Suppressor macrophage treated with lipopolysaccharide for 1 hour (primary cell): ENCODE measurements at places on chromosomes 7 and 10.

GRCh38 chr10:75672111-75672671 lies 240.8 kb downstream of the LRMDA start:
- DNase-seq, result peak; percentile 55

DNA sequence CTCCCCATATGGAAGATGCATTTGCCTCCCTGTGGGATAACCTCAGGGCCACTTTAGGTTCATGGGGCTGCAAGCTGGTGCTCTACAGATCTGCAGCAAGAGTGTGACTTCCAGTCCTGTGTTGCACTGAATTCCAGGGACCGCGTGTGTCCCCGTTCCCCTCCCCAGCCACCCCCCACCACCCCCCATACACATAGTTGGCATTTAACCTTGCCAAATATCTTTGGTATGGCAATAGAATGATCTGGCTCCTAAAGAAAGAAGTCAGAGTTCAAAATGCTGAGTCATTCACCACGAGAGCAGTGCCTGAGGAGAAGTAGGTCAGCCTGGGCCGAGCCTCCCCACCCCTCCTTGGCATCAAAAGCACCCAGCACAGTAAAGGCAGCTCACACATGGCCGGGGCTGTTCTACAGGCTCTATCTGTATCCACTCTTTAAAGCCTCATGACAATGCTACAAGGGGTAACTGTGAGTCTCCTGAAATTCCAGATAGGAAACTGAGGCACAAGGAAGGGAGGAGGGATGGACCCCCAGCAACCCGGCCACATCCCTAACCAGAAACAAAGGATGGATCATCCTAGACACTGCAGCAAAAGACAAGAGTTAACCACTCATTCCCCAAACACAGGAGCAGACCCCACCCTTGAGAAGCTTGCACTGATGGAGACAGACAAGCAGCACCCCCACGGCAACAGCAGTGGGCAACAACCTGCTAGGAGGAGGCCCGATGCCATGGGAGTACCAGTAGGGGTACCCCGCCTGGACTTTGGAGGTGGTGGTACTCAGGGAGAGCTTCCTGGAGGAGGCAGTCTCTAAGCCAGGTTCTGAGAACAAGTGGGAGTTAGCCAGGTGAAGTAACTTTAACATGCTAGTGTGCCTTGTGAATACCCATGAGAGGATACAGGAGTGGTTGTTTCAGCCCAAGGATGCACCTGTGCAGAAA lies 70.3 kb upstream of the NANOS1 start:
- DNase-seq, result peak; percentile 80

DNA sequence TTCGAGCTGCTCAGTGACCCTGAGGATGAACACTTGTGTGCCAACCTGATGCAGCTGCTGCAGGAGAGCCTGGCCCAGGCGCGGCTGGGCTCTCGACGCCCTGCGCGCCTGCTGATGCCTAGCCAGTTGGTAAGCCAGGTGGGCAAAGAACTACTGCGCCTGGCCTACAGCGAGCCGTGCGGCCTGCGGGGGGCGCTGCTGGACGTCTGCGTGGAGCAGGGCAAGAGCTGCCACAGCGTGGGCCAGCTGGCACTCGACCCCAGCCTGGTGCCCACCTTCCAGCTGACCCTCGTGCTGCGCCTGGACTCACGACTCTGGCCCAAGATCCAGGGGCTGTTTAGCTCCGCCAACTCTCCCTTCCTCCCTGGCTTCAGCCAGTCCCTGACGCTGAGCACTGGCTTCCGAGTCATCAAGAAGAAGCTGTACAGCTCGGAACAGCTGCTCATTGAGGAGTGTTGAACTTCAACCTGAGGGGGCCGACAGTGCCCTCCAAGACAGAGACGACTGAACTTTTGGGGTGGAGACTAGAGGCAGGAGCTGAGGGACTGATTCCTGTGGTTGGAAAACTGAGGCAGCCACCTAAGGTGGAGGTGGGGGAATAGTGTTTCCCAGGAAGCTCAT lies 1.1 kb downstream of the DDIT4 start:
- peak; percentile 50 for DNase-seq

GRCh38 chr10:79183468-79183865 lies 114.7 kb downstream of the ZMIZ1 start:
- no peak for DNase-seq

- no peak for DNase-seq
These were observed 77.8 kb downstream of the TEX36 start for GRCh38 chr10:125605167-125605566.

GRCh38 chr10:112390125-112390703 lies 16.3 kb downstream of the ACSL5 start:
- peak; percentile 14 for DNase-seq

DNA sequence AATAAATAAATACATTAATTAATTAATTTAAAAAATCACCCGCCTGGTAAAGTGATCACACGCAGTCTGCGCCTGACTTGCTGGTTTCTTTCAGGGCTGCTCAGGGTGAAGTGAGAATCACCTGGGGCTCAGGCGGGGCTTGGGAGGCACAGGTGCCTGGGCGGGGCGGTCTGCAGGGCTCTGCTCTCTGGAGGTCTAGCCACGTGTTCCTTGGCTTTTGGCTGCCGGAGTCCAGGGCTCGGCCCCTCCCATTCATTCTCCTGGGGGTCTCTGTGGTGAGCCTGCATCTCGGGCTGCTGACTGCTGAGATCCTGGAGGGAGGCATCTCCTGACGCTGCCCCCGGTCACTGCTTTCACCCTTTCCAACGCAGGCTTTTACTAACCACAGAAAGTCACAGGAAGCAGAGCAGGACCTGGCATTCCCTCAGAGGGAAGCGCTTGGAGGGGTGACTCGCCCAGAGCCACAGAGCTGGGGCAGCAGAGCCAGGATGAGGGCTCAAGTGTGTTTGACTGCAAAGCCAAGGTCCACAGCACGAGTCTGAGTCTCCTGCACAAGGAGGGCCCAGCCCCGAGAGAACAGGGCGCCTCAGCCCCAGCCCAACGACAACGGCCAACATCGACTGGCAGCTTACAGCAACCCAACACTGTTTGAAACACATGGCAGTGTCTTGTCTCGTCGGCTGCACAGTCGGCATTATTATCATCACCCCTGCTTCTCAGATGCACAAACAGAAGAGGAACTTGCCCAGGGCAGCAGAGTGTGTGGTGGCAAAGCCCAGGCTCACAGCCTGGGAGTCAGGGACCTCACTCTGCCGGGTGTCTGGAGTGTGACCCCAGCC lies 22.4 kb upstream of the MNX1 start:
- DNase-seq, result no peak

- DNase-seq, result no peak
These were observed 6.5 kb downstream of the CHAT start for GRCh38 chr10:49620286-49620810.

GRCh38 chr7:10429031-10429430 lies 544.6 kb upstream of the PHF14 start:
- DNase-seq, result no peak

DNA sequence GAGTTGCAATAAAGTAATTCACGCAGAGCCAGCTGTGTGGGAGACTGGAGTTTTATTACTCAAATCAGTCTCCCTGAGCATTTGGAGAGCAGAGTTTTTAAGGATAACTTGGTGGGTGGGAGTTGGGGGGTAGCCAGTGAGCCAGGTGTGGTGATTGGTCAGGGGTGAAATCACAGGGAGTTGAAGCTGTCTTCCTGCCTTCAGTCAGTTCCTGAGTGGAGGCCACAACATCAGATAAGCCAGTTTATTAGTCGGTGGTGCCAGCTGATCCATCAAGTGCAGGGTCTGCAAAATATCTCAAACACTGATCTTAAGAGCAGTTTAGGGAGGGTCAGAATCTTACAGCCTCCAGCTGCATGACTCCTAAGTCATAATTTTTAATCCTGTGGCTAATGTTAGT lies 3.3 kb upstream of the CYP51A1 start:
- DNase-seq, result no peak

GRCh38 chr7:92366730-92367129 lies 80.6 kb upstream of the GATAD1 start:
- no peak for DNase-seq

DNA sequence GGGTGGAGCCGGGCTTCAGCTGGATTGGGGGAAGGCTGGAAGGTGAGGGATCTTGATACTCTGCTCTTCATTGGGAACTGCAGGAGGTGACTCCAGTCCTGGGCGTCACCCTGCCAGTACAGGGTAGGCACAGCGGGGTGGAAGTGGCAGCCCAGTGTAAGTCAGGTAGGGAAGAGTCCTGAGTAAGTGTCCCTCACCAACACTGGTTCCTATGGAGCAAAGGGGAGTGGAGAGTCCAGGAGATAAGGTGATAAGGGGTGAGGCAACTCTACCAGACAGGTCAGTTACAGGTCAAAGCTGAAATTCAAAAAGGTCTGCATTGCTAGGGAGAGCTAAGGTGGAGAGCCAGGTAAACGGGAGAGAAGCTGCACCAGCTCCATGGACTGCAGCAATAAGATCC lies 145.6 kb upstream of the NFE2L3 start:
- no peak for DNase-seq

DNA sequence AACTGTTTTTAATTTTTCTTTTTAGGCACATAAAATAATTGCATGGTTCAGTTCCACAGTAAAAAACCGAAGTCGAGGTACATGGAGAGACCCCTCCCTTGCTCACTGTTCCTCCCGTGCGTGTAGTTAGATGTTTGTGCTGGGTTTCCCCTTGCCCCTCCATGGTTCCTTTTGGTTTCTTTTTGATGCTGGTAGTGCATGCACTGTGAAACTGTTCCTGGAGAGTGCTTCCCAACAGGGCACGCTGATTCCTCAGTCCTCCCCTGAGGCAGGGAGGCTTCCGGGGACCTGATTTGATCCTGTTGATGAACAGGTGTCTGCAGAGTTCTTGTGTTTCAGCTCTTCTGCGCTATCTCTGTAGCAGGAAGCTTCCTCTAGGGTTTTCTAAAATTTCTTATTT lies 69.5 kb downstream of the ADCY1 start:
- DNase-seq, result no peak

- no peak for DNase-seq
These were observed 386.8 kb upstream of the POT1 start for GRCh38 chr7:125316466-125316865.

- DNase-seq, result no peak
These were observed 55.8 kb downstream of the TSPAN15 start for GRCh38 chr10:69506834-69507713.

DNA sequence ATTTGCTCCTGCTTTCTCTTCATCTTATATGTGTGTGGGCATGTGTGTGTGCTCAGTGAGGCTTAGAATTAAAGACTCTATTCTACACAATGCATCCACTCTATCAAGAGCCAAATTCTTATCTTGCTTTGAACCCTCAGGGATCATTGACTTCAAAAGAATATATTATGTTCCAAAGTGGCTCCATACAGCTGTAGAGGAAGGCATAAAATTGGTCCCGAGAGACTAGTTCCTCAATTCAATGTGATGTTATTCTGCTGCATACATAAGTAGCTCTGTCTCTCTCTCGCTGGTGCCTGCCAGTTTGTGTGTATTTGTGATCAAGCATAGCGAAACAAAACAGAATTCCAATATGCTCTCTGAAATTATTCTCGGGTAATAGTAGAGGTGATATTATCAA lies 997.9 kb upstream of the POT1 start:
- DNase-seq, result no peak

GRCh38 chr7:99278180-99278579 lies 5.5 kb downstream of the MYH16 start:
- no peak for DNase-seq

DNA sequence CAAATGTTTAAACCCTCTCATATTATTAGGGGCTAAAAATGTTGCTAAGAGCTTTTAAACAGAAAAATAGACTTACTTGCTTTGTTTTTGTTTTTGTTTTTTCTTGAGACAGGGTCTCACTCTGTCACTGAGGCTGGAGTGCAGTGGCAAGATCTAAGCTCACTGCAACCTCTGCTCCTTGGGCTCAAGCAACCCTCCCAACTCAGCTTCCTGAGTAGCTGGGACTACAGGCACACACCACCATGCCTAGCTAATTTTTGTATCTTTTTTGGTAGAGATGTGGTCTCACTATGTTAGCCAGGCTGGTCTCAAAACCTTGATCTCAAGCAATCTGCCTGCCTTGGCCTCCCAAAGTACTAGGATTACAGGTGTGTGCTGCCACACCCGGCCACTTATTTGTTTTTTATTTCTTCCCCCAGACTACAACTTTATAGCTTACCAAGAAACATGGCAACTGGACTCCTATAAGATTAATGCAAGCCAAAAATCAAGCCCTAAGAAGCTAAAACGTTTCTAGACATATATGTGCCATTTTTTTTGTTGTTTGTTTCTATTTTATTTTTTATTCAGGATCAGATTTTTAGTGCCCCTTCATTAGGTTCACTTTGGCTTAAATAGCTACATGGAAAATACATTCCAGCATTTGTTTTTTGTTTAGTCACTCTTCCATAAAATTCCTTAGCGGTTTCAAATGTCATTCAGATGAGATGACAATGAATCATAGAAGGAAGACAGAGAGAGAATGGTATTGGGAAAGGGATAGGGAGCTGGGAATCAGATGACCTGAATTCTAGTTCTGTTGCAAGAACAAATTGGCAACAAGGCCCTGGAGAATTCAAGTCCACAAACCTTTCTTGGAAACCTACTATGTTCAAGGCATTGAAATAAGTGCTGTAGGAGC lies 163.4 kb upstream of the MKLN1 start:
- no peak for DNase-seq

DNA sequence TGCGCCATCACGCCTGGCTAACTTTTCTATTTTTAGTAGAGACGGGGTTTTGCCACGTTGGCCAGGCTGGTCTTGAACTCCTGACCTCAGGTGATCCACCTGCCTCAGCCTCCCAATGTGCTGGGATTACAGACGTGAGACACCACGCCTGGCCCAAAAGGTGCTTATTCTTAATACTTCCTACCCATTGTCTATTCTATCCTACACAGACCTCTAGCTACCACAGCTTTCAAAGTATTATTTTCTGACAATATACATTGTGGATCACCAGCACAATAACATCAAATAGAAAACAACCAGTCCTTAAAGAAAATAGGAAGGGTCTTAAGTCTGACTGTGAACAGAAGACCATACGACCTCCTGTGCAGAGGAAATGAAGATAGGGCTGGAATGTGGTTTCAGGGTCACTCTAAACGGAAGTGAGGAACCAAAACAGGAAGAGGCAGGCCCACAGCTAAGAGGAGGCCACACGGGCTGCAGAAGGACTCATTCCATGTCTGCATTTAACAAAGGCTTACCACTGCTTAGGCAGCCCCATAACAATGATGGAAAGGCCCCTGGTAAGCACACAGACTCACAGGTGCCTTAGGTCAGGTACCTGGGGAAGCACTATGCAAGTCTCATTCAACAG lies 115.2 kb downstream of the ZFAND4 start:
- DNase-seq, result peak; percentile 61
